ENCODE measurements at places on chromosomes 6 and 20.
A peak's percentile ranks its signal among the peaks of the same experiment; 100 is the strongest.

DNA sequence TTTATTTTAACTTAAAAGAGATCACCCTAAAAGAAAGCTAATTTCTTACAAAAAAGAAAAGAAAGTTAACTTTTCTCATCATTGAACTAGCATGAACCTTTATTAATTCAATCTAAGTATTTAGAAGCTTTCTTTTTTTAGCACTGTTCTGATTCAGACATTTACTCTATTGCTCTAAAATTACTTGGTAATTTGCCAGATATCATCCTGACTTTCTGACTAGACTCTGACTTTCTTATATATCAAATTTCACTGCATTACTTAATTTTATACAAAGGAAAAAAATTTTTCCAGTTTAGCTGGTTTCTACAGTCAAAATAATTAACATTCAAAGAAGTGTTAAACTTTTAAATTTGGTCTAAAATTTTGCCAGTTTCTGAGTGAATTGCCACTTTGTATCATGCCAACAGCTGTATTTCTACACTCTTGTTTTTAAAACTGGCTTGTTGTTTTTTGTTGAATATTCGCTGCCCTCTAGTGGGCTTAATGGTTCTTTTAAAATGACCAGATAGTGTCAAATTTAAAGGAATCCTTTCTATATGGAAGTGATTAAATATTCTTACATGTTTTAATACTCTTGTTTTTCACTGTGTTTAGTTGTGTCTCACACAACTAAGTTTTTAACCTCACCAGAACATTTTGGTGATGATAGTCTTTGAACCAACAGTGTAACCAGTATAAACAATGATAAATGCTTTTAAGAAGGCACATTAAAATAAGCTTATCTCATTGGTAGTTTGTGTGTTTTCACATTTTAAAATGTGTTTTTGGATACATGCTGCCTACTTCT is 102.0 kb downstream of the POPDC3 start:
- peak; percentile 5 for DNase-seq

GRCh38 chr6:137265561-137266308 is 46.5 kb upstream of the IFNGR1 start:
- no peak for DNase-seq

DNA sequence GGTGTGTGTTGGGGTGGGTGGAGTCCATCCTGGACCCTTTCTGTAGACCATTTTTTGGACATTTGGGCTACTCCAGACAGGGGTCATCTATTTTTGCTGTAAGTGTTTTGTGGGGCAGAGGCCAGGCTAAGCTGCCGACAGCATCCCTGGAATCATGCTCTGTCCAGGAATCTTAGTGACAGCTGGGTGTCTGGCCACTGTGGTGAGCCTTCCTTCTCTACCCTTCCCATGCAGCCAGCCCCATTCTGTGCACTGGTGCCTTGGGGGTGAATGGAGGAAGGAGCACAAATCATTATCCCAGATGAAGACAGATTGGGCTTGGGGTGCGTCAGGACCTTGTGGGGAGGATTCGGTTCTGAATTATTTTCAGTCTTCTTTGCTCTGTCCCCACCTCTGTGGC is 20.2 kb downstream of the TOX2 start:
- DNase-seq: no peak

DNA sequence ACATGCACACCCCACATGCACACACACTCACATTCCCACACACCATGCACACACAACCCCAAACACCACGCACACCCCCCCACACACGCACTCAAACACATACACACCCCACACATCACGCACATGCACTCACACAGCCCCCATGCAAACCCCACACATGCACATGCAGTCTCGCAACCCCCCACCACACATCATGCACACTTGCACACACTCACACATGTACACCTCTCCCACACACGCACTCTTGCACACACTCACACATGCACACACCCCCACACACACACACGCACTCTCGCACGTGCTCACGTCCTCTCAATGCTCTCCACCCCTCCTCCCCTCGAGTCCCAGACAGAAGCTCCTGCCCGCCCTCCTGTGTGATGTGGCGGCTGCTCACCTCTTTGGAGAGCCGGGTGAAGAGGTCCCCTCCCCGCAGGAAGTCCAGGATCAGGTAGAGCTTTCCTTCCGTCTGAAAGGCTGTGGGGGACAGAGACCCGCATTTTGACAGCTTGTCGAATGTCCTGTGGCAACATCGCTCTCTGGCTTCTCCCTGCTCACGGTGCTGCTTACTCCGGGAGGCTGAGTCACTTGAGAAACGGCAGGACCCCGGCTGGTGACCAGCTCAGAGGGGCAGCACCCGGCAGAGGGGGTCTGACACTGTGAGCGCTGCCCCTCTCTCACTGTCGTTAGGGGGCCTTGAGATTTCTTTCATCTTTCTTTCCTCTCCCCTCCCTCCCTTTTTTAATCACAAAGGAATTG is 78.5 kb downstream of the RAMACL start:
- DNase-seq: no peak

DNA sequence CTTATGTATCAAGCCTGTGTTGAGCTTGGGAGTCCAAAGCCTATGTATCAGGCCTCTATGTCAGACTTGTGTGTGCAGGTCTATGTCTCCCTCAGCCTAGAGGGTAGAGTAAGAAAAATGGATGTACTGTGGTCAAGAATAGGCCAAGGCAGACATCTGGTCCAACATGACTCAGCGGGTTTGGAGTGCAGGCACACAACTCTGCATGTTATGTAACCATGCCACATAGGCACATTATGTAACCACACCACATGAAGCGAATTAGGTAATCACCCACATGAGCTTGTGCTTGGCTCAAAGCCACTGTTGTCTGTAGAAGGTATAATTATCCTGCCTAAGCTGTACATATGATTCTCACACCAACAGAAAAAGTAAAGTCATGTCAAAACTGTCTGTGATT is 1190.5 kb upstream of the EYS start:
- DNase-seq: no peak

DNA sequence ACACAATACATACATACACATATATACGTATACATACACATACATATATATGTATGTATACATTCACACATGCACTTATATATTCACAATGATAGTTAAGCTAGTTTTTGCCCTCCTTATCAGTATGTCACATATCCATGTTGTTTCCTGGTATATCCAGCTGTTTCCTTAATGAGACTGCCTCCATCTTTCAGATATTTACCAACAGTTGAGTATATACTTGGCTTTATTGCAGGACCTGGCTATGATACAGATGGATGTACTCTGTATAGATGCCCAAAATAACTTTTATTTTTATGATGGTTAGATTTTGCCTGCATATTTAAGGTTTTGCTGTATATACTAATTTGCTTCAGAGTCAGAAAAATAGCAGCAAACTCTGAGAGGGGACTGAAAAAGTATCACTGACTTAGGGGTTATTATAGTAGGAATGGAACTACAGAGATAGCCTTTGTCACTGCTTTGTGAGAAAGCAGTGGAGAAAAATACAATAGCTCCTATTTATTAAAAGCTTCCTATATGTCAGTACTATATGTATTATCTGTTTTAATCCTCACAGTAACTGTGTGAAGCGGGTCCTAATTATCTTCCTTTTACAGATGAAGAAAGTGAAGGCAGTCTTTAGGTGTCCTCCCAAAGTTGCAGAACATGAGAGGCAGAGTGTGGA is 35.5 kb downstream of the CARMIL1 start:
- no peak for DNase-seq

GRCh38 chr6:134928151-134928900 is 21.6 kb downstream of the ALDH8A1 start:
- DNase-seq: no peak

GRCh38 chr20:44730441-44730840 is 15.2 kb upstream of the KCNK15 start:
- no peak for DNase-seq

DNA sequence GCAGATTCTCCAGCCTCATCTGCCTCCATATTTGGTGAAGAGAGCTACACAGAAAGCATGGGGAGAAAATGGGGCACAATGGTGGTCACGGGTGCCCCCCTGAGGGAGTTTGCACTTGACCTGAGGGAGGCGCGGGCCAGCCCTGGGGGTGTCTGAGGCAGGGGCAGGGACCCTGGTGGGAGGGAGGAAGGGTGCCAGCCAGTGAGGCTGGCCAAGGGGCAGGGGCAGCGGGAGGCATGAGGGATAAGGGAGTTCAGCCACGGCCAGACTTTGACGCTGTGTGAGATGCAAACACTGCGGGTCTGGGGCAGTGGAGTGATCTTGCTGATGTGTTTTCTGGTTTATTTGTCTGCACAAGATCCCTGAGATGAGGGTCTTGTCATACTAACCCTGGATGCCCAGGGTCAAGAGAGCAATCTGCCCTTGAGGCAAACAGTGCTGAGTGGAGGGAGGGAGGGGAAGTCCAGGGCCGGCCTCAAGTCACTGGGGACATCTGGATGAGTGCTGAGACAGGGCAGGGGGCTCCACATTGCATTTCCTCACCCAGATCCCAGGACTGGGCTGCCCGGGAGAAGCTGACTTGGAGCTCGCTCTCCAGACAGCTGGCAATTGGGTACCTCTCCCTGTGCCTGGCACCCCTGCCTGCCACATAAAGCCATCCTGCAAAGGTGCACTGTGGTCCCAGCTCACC is 8.8 kb upstream of the PCMTD2 start:
- no peak for DNase-seq

DNA sequence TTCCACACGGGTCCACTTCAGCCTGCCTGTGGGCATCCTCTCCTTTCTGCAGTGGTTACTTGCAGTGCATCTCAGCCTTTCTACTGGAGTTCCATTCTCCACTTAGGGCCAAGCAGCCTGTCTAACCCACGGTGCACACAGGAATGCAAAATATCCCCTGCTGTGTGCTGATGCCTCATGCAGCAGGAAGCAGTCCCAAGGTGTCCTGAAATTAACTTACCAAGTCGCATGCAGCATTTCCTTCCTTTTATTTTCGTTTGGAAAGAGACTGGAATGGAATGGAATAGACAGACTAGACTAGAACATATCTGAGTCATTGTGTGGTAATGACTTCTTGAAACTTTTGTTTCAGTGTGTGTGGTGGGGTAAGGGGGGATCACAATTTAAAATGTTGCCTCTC is 25.9 kb upstream of the FOXQ1 start:
- DNase-seq: no peak

GRCh38 chr20:38373231-38373867 is 27.1 kb downstream of the LBP start:
- DNase-seq: no peak

- DNase-seq: no peak
Measured at GRCh38 chr6:44062105-44062770, 65.0 kb downstream of the MRPL14 start.

DNA sequence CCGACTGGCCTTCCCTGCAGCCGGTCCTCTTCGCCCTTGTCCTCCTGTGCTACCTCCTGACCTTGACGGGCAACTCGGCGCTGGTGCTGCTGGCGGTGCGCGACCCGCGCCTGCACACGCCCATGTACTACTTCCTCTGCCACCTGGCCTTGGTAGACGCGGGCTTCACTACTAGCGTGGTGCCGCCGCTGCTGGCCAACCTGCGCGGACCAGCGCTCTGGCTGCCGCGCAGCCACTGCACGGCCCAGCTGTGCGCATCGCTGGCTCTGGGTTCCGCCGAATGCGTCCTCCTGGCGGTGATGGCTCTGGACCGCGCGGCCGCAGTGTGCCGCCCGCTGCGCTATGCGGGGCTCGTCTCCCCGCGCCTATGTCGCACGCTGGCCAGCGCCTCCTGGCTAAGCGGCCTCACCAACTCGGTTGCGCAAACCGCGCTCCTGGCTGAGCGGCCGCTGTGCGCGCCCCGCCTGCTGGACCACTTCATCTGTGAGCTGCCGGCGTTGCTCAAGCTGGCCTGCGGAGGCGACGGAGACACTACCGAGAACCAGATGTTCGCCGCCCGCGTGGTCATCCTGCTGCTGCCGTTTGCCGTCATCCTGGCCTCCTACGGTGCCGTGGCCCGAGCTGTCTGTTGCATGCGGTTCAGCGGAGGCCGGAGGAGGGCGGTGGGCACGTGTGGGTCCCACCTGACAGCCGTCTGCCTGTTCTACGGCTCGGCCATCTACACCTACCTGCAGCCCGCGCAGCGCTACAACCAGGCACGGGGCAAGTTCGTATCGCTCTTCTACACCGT is 6.1 kb downstream of the UBD start:
- DNase-seq: no peak

DNA sequence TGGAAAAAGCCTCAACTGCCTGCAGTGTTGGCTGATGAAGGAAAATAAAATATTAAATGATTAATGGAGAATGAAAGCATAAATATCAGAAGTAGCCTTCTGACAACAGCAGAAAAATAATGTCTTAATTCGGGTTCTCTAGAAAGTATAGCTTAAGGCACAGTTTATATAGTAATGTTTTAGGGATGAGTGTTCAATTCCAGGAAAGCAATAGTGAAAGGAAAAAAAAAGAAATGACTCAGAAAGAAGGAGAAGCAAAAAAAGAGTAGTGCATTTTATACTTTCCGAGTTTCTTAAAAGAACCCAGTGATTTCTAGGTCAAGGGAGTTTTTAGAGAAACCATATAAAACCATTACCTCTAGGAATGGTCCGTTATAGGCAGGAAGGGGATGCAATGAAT is 137.3 kb downstream of the HTR1B start:
- no peak for DNase-seq

DNA sequence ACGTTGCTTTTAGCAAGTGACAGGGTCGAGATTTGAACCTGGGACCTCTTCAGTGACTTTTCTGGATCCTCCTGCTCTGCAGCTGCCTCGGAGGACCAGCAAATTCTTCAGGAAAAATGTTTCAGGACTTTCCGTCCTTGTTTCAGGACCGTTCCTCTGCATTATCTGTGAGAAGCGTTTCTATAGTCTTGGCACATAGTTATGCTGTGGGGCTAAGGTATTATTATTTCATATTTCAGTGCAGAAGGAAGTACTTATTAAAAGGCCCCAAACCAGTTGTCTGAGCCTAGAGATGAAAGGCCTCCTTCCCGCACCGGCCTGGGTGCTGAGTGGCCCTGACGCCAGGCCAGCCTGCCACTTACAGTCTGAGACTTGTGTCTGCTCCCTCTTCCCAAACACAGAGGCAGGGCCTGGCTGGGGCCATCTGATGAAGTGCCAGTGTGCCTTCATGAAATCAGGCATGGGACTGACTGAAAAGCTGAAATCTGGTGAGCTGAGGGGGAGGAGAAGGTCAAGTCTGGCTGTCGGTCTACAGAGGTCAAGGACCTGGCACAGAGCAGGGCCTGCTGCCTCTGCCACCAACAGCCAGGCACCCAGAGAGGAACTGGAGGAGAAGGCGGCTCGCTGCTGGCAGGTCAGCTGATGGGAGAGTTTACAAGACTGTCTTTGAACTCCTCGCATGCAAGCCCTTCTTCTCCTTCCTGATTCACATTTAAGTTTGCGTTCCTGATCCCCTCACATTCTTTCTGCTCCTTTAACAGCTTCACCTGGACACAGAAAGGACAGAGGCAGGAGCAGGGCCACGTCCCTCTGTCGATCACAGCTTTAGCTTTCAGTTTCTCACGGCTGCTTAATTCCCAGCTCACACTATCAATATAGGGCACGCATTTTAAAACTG is 8.9 kb upstream of the QKI start:
- DNase-seq: no peak

DNA sequence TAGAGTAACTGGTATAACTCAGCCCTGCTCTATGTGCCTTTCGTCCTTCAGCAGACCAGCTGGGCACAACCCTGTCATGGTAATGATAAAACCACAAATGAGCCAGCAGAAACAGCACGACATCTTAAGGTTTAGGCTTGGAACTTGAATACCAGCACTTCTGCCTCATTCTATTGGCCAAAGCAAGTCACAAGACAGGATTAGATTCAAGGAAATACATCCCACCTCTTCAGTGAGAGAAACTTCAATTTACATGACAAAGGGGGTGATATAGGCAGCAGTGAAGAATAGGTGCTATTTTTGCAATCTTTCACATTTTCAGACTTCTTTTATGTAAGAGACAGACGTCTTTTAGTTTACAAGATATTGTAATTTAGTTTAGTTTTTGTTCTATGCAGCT is 69.8 kb upstream of the SLC35F1 start:
- no peak for DNase-seq

GRCh38 chr6:3813150-3813780 is 35.9 kb upstream of the FAM50B start:
- DNase-seq: no peak

All from AG09319 (cell line).